ENCODE measurements at places on chromosomes 6 and 20.

- DNase-seq, result no peak
These were observed 68.1 kb upstream of the CEP85L start for GRCh38 chr6:118719351-118720124.

DNA sequence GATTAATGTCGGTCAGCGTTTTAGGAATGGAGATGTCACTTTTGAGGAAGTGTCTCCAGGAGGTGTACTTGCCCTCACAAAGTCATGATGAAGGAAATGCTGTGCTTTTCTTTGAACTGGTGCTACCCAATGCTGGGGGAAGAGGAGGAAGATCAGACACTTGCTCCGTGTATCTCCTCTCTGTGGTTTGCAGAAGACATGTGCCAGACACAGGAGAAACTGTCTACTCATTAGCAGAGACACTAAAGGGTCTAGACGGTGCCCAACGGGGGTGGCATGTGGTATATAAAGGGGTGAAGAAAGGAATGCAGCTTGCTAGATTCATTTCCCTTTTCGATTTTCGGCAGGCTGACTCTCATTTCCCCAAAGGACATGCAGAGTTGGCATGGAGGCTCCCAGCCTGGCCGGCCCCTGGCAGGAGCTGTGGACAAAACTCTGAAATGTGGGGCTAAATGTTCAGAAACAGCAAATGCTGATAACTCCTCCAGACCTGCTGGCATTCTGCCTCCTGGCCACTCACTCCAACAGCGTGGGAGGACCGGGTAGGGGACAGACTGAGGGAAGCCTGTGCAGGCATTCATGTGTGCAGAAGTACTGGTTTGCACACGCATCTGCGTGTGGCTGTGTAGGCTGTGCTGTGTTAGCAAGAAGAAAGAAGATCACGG lies 59.6 kb upstream of the QKI start:
- no peak for DNase-seq

GRCh38 chr20:19071446-19071725 lies 141.1 kb upstream of the SLC24A3 start:
- DNase-seq, result no peak

GRCh38 chr20:54345301-54345724 lies 130.1 kb upstream of the DOK5 start:
- peak; percentile 77 for DNase-seq

DNA sequence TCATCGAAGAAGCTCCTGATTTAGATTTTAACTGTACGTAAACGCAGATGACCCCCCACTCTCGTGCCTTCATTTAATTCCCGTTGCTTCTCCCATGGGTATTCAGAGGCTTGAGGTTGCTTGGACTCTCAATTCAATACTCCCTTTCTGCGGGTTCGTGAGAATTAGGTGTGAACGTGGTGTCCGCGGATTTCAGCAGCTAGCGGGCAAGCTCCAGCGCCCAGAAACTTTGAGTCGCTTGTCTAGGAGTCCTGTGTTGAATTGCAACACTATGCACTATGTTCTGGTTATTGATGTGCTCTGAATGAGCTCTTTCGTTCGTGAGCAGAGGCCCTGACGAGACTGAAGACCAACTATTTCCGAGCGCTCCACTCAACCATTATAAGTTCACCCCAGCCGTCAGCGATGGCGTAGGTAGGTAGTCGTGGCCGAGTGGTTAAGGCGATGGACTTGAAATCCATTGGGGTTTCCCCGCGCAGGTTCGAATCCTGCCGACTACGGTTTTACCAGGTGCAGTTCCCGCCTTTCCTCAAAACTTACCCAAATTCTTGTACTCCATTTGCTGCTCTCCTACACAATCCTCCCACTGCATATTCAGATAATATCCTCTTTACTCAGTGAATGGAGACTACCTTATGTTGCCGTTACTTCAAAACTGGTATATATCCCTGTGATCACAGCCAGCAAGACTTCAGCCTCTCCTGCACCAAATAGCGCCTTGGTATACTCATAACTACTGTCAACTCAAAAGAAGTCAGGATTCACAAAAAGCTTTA lies 72.6 kb upstream of the ZNF184 start:
- DNase-seq, result no peak

GRCh38 chr6:158000530-158001307 lies 19.1 kb downstream of the SYNJ2 start:
- DNase-seq, result no peak

GRCh38 chr6:36430351-36430750 lies 12.3 kb downstream of the PXT1 start:
- DNase-seq, result no peak

DNA sequence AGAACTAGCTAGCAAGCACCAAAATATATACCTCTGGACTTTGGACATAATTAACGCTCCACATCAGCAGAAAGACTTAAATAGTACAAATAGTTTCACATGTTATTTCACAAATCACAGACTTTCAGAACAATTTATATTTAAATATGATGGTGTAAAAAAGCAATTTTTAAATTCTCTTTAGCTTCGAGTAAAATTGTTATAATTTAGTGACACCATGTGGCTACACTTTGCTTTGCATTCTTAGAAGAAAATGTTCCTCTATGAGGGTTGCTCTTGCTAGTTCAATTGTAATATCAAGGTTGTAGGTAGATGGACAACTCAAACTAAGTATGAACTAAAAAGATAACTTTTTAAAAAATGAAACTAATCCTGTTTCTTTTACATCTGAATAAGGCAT lies 69.0 kb downstream of the BTBD9 start:
- DNase-seq, result no peak

DNA sequence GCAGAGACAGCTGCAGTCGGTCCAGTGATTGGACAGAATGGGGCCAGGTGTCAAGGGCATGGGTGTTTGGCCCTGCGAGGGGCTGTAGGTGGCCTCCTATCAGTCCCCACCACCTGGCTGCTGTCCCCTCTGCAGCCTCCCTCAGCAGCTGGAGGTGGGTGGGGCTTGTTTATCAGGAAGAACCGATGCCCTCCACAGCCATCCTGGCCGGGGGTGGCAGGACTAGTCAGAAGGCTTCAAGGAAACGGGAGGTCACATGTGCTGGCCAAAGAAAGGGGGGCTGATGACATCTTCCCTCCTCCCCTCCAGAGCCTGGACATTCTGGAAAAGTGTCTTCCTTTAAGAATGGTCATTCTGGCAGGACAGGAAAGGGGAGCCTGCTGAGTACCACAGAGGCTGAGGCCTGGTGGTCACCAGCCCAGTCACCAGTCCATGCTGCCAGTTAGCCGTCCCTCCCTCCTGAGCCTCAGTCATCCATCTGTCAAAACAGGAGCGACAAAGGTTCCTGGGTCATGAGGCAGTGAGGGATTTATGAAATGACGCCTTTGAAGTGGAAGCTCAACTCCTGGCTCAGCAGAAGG lies 4.1 kb downstream of the FAM210B start:
- DNase-seq, result no peak

DNA sequence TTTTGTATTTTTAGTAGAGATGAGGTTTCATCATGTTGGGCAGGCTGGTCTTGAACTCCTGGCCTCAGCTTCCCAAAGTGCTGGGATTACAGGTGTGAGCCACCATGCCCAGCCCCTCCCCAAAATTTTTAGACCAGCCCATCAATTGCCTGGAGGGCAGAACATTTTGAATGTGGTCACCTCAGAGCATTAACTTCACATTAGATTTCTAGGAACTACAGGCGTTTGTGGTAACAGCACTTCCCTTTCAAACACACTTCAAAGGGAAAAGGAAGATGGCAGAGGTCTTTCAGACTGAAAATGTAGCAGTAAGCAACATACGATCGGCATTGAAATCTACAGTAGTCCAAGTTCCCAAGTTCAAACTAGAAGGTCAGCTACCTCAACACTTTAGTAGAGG lies 12.3 kb upstream of the SLA2 start:
- DNase-seq, result no peak

- no peak for DNase-seq
These were observed 219.0 kb downstream of the PREX1 start for GRCh38 chr20:48608756-48609155.

- DNase-seq, result no peak
These were observed 1.2 kb downstream of the DNMT3B start for GRCh38 chr20:32763202-32764004.

- DNase-seq, result no peak
These were observed 142.3 kb downstream of the TFAP2A start for GRCh38 chr6:10272591-10272990.

- no peak for DNase-seq
These were observed 79.0 kb downstream of the IMPG1 start for GRCh38 chr6:75993236-75994162.

DNA sequence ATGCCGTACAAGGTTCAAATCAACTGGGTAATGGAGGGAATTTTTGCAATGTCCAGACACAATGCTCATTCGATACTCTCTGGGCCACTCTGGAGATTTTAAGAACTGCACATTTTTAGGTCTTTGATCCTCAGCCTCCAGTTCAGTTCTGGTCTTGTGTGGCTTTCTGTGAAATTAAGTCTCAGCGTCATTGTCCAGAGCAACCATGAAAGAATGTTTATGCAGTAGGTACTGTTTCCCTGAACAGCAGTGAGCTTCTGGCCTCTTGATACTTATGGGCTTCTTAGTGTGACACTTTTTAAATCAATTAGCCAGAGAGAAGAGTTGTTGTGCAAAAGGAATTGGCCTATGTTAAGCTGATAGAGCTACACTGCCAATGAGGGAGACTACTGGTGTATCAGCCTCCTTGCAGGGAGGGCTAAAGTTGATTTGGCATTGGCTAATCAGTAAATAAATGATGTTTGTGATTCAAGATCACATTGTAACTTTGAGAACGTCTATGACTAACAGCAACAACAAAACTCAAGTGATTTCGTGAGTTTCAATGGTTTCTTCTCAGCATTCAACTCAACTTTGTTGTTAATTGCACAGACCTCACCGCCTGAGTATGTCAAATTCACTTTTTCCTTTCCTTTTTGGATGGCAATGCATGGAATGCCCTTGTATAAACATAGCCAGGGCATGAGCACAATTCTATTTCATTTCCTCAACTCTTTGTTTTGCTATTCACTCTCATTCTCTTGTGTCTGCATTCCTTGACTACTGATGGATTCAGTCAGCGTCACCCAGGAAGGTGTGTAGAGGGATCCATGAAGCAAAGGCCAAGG lies 85.1 kb downstream of the GJA1 start:
- DNase-seq, result no peak

GRCh38 chr6:4010689-4011090 lies 68.2 kb downstream of the FAM217A start:
- DNase-seq, result no peak

GRCh38 chr6:136014454-136015437 lies 163.2 kb downstream of the PDE7B start:
- DNase-seq, result peak; percentile 87

DNA sequence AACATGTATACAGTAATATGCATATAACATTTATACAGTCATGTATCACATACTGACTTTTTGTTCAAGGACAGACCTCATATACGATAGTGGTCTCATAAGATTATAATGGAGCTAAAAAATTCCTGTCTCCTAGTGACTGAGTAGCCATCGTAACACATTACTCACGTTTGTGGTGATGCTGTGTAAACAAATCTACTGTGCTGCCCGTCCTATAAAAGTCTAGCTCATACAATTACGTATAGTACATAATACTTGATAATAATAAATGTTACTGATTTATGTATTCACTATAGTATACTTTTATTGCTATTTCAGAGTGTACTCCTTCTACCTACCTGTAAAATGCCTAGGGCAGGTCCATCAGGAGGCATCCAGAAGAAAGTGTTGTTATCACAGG lies 17.4 kb downstream of the SERAC1 start:
- DNase-seq, result no peak

GRCh38 chr20:51862796-51863195 lies 60.5 kb upstream of the SALL4 start:
- DNase-seq, result no peak

- DNase-seq, result no peak
These were observed 302.9 kb downstream of the CLIC5 start for GRCh38 chr6:45712786-45713185.

DNA sequence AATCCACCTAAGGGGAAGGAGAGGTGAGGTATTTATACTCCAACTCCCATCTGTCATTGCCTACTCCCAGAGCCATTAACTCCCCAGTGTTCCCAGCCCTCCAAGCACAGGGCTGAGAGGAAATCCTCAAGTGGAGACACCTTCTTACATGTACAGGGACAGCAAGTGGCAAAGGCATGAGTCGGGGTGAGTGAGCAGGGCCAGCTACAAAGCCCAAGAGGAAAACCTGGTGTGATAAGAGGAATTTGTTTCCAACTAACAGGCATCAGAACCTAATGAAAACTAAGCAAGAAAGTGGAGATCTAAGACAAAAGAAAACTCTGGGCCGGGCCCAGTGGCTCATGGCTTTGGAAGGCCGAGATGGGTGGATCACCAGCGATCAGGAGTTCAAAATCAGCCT lies 70.0 kb upstream of the SRSF6 start:
- no peak for DNase-seq

DNA sequence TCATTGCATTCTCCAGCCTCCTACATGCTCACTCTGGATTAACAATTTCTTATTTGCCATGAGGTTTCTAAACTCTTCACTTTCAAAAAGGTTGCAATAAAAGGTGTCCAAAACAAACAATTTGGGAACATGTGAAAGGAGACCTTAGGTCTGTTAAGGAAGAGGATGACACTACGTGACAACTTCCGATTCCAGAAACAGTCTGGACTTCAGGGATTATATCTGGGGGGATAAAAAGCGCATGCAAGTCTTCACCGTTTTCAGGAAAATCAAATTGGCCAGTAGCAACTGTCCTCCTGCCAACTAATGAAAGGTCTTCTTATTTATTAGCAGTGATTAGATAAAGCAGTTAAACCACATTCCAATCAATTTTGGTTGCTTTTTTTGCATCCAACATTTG lies 1.8 kb downstream of the ZDHHC14 start:
- no peak for DNase-seq

- no peak for DNase-seq
These were observed 187.7 kb upstream of the BMP2 start for GRCh38 chr20:6579824-6580223.

DNA sequence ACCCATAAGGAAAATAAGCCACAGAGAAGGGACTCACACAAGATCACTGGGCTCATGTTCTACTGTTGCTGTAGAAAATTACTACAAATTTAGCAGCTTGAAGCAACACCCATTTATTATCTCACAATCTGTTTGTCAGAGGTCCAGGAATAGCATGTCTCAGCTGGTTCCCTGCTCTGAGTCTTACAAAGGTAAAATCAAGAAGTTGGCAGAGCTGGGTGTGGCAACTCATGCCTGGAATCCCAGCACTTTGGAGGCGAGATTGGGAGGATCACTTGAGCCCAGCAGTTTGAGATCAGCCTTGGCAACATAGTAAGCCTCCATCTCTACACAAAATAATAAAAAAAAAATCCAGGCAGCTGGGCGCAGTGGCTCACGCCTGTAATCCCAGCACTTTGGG lies 28.5 kb upstream of the ZNF831 start:
- no peak for DNase-seq

DNA sequence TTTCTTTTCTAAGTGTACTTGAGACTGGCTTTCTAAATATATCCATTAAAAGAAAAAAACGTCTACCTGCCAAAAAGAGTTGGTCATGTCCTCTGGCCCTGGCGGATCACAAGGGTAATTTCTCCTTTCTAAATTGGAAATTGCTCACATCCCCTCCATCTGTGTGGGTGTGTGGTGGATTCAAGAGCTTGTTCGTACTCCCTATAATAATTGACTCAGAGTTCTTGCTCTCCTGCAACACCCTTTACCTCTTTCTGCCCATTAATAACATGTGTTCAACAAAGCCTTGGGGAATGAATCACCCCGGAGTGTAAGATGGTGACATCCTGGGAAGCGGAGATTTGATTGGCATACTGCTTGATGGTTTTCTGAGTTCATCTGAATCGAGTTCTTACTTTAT lies 263.8 kb downstream of the ALDH8A1 start:
- no peak for DNase-seq

All from GM04503 (cell line).